AG08395 (cell line): ENCODE measurements at places on chromosomes 2 and 18.

DNA sequence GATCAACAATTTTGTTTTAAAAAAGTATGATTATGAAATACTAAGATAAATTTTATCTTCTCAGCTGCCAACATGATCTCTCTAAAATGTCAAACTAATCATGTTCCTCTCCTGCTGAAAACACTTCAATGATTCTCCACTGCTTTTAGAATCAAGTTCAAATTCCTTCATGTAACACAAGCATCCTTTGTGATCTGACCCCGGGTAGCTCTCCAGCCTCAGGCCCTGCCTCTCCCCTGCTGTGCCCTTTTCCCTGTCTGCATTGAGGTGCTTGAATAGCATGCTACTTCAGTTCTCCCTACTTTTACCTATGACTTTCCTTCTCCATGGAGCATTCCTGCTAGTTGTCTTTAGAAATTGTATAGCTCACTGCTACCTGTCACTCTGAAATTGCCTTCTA lies 274.8 kb downstream of the PDE11A start:
- no peak for DNase-seq

- DNase-seq: no peak
These were observed 4.0 kb upstream of the COL3A1 start for GRCh38 chr2:188970211-188970610.

DNA sequence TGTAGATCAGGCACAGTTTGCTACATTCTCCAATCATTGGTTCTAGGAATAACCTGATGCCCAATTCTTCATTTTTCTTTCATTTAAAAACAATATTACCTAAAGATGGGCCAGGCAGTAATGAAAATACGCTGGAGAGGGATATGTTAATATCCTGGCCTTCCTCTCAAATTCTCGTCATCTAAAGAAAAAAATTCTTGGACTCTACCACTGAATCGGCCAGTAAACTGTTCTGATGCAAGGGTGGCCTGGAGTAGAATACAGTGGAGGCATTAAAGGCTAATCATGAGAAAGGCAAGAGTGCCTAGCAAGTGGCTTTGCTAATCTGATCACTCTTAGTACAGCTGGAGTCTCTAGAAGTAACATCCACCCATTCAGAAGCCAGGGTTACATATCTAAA lies 157.7 kb downstream of the ANTXR1 start:
- no peak for DNase-seq

GRCh38 chr2:218975060-218975777 lies 9.8 kb downstream of the FEV start:
- no peak for DNase-seq

DNA sequence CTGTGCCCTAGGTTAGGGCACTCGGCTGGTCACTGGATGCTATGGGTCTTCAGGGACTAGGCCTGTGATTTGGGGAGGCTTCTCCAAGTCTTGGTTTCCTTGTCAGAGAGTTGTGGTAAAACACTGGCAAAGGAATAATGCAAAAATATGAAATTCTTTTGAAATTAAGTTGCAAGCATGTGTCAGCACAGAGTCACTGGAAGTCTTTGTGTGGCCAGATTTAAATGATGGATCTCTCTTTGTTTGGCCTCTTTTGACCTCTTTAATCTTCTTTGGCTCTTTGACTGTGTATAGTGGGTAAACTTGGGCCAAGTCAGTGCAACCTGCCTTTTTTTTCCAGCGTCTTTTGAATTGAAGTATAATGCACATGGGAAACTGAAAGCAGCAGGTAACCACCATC lies 12.1 kb downstream of the HK2 start:
- no peak for DNase-seq

DNA sequence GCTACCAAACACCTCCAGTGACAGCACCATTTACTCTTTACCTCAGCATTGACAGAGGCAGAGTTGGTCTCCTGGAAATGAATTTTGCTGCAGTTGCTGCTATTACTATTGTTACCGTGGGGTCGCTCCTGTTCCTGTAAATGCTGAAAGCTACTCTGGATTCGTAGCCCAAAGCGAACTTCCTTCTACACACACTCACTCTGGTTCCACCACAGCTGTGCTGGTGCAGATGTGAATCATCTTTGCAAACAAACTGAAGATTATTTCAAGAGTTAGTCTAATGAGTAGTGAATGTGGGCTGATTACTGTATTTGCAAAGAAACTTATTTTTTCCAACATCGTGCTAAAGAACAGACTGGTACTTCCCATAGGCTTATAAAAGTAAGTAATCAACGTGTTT lies 304.0 kb downstream of the LPIN1 start:
- DNase-seq: peak; percentile 75

DNA sequence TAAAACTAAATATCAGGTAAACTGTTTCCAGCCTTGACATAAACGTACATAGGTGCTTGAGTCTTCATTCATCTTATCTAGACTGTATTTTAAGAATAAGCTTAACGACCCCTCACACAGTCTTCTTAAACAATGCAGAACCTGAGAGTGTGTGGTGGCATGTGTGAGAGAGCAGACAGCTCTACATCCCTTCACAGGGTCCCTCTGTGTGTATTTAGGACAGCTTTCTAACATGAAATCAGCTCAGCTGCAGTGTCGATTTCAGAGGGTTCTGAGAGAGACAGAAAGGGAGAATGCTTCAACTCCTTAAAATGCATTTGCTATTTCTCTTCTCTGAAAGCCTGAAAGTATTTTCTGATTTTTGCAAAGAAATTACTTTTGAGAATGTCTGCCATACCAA lies 185.2 kb downstream of the GRB14 start:
- DNase-seq: no peak

DNA sequence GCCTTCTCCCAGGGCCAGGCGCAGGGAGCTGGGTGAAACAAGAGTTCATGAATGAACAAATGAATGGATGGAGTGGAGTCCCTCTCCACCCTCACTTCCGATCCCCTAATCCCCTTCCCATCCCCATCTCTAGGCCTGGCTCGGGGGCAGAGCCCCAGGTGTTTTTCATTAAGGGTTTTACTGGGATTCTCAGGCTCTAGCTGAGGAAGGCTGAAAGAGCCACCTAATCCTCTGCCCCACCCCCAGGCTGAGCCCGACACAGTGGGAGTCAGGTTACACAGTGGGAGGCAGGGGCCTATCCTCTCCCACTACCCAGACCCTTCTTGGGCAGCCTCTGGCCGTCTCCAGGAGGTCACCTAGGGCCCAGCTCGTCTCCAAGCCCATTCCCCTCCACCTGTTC lies 36.1 kb downstream of the SDC1 start:
- DNase-seq: no peak

DNA sequence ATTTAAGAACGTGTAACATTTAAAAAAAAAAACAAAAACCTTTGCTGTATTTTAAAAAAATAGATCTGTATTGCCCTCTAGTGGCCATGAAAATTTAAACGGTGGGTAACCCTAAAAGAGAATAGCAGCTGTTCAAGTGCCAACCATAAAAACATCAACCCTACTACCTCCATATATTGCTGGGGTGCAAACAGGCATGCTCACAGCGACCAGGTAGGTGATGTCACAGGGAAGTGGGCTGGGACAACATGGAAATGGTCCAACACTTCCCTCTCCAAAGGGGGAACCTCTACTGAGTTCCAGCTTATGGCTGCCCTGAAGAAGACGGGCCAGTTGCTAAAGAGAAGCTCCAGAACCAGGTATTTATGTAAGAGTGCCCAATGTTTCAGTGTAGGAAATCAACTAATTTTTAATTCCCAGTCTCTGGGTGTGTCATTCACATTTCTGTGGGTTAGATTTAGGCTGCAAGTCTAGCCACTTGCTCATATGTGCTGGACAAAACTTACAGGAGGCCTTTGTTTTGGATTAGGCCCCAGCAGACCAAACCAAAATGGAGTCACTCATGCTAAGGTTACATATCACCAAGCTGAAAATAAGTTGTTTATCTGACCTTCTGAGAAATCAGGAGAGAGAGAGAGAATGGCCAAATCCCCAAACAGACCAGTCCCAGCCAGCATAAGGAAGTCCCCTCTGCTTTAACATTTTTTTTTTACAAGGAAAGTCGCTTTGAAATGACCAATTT lies 54.5 kb downstream of the SKA1 start:
- peak; percentile 29 for DNase-seq

- no peak for DNase-seq
These were observed 33.9 kb upstream of the MBP start for GRCh38 chr18:77166523-77166922.

DNA sequence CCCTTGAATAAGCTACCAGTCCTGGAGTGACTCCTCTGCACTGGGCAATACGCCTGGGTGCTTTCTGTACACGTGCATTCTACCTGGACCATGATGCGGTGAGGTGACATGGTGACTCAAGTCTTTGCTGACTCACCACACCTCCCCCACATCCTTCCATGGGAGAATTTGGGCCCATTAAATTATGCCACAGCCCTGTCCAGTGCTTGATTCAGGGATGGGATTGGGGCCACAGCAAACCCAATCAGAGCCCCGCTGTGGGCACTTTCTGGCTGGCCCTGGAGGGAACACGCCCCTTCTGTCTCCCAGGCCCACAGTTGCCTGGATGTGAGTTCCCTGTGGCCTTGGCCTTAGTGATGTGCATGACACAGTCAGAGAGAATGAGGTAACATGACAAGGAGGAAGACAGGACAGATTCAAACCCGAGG lies 86.9 kb downstream of the LRRC30 start:
- no peak for DNase-seq

DNA sequence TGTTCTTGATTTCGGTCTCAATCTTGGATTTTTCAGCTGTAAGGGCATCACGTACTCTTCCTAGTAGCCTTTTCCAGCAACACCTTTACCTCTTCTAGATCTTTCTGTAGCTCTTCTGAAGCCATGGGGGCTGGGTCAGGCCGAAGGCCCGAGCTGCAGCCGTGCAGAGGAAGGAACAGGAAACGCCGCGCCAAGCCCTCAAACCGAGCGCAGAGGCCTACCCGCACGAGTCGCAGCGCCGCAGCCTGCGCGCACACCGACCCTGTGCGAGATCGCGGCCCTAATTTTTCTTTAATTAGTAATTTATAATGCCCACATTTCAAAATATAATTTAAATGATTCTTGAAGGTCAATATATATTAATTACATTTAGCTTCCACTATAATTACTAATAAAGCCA lies 483.8 kb downstream of the NUP35 start:
- DNase-seq: no peak

- DNase-seq: peak; percentile 13
These were observed 111.1 kb downstream of the MEP1B start for GRCh38 chr18:32300914-32301313.

DNA sequence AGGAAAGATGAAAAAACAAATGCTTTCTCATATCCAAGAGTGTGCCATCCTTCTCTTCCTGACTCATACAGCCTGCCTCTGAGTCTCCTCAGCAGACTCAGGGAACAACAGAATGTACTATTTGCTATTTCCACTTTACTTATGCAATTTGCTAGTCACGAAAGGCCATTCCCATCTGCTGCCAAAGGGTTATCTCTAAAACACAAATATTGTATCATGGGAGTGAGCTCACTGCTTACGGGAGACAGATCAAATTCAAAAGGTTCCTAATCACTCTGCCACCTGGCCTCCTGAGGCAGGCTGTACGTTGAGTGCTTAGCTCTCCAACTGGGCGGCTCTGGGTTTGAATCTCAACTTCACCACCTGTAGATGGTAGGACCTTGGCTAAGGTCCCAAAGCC lies 92.0 kb downstream of the GAREM1 start:
- DNase-seq: peak; percentile 11

DNA sequence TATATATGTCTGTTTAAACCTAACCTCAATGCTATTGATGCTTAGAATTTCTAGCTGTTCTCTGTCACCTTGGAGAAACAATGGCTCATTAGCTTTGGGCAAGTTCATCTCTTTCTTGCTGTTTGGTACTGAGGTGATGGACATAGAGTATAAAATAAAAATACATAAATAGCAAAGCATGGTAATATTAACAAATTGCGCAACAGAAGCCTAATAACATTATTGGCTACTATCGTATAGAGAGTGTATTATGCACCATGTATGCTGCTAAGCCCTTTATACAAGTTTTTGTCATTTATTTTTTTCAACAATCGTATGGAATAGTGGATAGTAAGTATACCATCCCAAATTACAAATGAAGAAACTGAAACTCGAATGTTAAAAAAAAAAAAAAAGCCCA lies 100.1 kb downstream of the ICOS start:
- DNase-seq: no peak

GRCh38 chr2:7633566-7634153 lies 716.4 kb downstream of the RNF144A start:
- DNase-seq: no peak
